ENCODE measurements at places on chromosomes 16 and 17. TPM values are rescaled to one million over a fixed set of nuclear protein-coding genes. Genes with fewer than 3 reads are reported as not detected.
A peak's percentile ranks its signal among the peaks of the same experiment; 100 is the strongest.

DNA sequence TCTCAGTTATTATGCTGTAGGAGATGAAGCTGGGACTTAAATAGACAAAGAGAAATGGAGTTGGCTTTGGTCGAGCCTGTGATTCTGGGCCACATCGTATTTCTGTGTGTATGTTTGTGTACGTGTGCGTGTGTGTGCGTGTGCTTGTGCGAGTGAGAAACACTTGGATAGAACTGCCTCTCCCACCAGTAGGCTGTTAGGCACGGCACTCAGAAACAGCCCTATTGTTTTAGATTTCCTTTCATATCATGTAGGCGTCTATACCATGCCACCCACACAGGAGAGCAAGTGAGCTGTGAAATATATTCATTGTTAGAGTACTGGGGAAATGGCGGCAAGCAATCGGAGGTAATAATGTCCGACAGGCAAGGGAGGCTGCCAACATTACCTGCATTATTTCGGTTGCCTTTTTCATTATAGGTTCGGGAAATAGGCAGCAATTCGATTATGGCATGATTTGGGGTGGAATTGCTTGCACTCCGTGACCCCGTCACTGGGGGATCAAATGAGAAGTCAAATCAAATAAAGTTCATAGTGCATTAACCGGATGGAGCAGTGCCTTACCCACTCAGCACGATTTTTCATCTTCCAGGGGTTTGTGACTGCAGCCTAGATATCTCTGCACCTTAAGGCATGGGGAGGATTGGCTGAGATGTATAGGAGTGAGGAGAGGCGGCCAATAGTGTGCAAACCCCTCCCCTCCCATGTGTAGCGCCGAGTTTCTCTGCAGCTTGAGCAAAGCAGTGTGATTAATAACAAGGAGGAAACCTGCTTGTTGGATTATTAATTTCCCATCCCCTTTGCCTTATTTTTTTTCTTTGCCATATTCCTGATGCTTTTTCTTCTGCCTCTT, 89.6 kb downstream of the RBFOX1 start:
- no peak for DNase-seq
- H3K27me3 ChIP-seq, result no peaks in the 10 kb centered on the region
- H3K4me1 ChIP-seq, result peaks cover 66% of the 10 kb centered on the region
- H3K27ac ChIP-seq, result no peak overlapping the region

- DNase-seq, result no peak
- peaks cover 3% of the 10 kb centered on the region for H3K27me3 ChIP-seq
- no peaks in the 10 kb centered on the region for H3K36me3 ChIP-seq
- H3K4me1 ChIP-seq, result no peaks in the 10 kb centered on the region
- no peak overlapping the region for H3K27ac ChIP-seq
- H3K4me3 ChIP-seq, result no peak overlapping the region
These were observed 29.5 kb downstream of the TNFRSF13B start for GRCh38 chr17:16942141-16943031.

- no peak overlapping the region for H3K4me3 ChIP-seq
- no peak for DNase-seq
- no peak overlapping the region for H3K27ac ChIP-seq
- peaks cover 25% of the 10 kb centered on the region for H3K4me1 ChIP-seq
- no peaks in the 10 kb centered on the region for H3K36me3 ChIP-seq
These were observed 158.1 kb downstream of the ZNF423 start for GRCh38 chr16:49697631-49698452.

GRCh38 chr17:27974045-27974436, 68.4 kb upstream of the NLK start:
- H3K36me3 ChIP-seq, result no peaks in the 10 kb centered on the region
- no peak overlapping the region for H3K27ac ChIP-seq
- H3K4me1 ChIP-seq, result no peaks in the 10 kb centered on the region
- no peaks in the 10 kb centered on the region for H3K27me3 ChIP-seq
- H3K4me3 ChIP-seq, result no peak overlapping the region

Gene ITGA2B
- not detected for total RNA-seq

GRCh38 chr17:19760746-19761145, 12.6 kb upstream of the ALDH3A1 start:
- no peaks in the 10 kb centered on the region for H3K27me3 ChIP-seq
- H3K4me3 ChIP-seq, result no peak overlapping the region
- DNase-seq, result no peak
- H3K27ac ChIP-seq, result no peak overlapping the region
- H3K4me1 ChIP-seq, result no peaks in the 10 kb centered on the region
- H3K36me3 ChIP-seq, result no peaks in the 10 kb centered on the region

GRCh38 chr17:72031219-72031884, 89.5 kb upstream of the SOX9 start:
- no peaks in the 10 kb centered on the region for H3K36me3 ChIP-seq
- no peaks in the 10 kb centered on the region for H3K4me1 ChIP-seq
- no peak overlapping the region for H3K4me3 ChIP-seq

Gene RPL26
- 2,826 TPM for total RNA-seq

DNA sequence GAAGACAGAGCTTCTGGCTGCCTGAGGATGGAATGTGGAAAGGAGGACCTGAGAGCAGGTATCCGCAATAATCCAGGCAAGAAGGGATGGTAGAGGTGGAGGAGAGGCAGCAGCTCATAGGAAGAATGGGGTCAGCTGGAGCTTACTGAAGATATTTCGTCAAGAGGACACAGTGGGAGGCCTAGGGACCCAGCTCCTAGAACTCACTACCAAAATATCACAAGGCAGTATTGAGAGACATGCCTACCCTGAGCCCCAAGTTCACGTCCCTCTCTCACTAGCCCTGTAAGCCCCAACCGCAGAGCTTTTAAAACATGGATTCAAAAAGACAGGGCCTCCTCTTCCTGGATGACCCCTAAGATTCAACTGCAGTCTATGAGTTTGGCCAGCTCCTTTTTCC, 14.2 kb upstream of the CCL8 start:
- no peaks in the 10 kb centered on the region for H3K36me3 ChIP-seq
- DNase-seq, result no peak
- H3K27ac ChIP-seq, result no peak overlapping the region
- peaks cover 13% of the 10 kb centered on the region for H3K4me1 ChIP-seq

- peak overlapping the region; percentile 39 for H3K27ac ChIP-seq
- DNase-seq, result no peak
- no peaks in the 10 kb centered on the region for H3K36me3 ChIP-seq
These were observed 34.9 kb downstream of the LITAF start for GRCh38 chr16:11551842-11552241.

Gene CEP295NL
- total RNA-seq, result not detected

DNA sequence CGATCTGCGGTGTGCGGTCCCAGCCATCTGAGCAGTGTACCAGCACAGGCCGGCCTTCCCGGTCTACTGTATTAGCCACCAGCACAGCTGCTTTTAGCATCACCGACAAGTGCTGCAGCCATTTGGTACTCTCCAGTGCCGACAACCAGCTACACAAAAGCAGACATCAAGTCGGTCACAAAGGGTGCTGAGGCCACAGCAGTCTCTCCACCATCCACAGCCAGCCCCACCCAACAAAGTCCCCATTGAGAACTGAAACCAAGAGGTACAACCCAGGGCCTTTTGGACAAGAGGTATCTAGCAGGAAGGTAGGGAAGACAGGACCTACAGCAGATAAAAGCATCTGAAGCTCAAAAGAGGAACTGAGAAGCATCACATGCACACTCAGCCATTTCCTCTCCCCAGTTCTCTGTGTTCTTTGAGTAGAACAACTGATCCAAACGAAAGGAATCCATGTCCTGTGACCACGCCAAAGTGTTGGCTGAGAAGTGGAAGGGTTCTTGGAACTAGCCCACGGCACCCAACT, 9.5 kb downstream of the MTMR4 start:
- H3K4me1 ChIP-seq, result no peaks in the 10 kb centered on the region
- no peak overlapping the region for H3K27ac ChIP-seq
- no peaks in the 10 kb centered on the region for H3K36me3 ChIP-seq

- peak overlapping the region; percentile 61 for H3K27ac ChIP-seq
- no peaks in the 10 kb centered on the region for H3K36me3 ChIP-seq
- DNase-seq, result peak; percentile 58
- H3K4me1 ChIP-seq, result peaks cover 40% of the 10 kb centered on the region
These were observed 22.7 kb downstream of the USP22 start for GRCh38 chr17:21019976-21020586.

Gene SLC5A11
- total RNA-seq, result not detected

Gene HOXB6
- 1.6 TPM for total RNA-seq

Gene NT5M
- 15.7 TPM for total RNA-seq

GRCh38 chr17:43548689-43549379, 2.7 kb upstream of the ETV4 start:
- H3K4me1 ChIP-seq, result peaks cover 28% of the 10 kb centered on the region
- no peaks in the 10 kb centered on the region for H3K36me3 ChIP-seq
- DNase-seq, result no peak
- H3K27ac ChIP-seq, result no peak overlapping the region

DNA sequence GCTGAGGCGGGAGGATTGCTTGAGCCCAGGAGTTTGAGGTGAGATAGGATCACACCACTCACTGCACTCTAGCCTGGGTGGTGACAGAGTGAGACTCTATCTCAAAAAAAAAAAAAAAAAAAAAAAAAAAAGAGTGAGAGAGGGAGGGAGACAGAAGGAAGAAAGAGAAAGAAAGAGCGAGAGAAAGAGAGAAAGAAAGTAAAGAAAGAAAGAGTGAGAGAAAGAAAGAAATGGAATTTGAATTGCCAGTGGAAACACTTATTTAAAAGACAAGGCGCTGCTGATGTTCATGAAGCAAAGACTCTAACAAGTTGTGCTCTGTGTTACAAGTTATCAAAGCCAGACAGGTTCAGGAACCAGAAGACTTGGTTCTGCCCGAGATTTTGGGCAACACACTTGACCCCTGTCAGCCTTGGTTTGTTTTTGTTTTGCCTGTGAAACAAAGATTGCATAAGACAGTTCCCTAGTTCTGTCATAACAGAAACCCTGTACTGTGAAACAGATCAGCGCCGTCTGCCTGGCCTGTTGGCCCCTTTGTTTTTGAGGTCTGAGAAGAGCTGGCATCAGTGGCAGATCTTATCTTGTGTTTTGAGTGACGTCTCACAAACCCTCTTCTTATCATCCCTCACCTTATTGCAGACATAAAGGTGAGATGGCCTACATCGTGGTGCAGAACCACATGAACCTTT, 55.4 kb upstream of the ENDOV start:
- DNase-seq, result no peak
- H3K4me3 ChIP-seq, result no peak overlapping the region
- H3K4me1 ChIP-seq, result no peaks in the 10 kb centered on the region
- no peaks in the 10 kb centered on the region for H3K36me3 ChIP-seq
- no peak overlapping the region for H3K27ac ChIP-seq

Gene GJD3
- total RNA-seq, result not detected

DNA sequence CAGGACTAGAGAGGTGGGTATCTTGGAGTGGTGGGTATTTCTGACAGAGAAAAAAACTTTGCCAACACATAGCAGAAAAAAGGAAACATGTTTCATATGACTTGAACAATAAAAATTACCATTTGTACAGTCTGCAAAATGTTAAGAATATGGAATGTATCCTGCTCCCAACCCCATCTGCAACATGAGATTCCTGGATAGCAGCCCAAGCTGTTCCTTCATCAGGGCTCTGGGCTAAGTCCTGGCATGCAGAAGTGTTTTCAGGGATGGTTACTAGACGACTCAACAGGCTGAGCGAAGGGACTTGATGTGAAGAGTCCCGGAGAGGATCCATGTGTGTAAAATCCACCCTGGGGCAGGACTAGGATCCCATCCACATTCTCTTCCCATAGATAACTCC, 121.0 kb upstream of the IRX3 start:
- H3K27me3 ChIP-seq, result no peaks in the 10 kb centered on the region
- peaks cover 6% of the 10 kb centered on the region for H3K4me1 ChIP-seq
- DNase-seq, result no peak

- DNase-seq, result no peak
- no peak overlapping the region for H3K27ac ChIP-seq
- H3K36me3 ChIP-seq, result no peaks in the 10 kb centered on the region
- peaks cover 15% of the 10 kb centered on the region for H3K4me1 ChIP-seq
These were observed 290.4 kb downstream of the FOXL1 start for GRCh38 chr16:86868786-86869185.

DNA sequence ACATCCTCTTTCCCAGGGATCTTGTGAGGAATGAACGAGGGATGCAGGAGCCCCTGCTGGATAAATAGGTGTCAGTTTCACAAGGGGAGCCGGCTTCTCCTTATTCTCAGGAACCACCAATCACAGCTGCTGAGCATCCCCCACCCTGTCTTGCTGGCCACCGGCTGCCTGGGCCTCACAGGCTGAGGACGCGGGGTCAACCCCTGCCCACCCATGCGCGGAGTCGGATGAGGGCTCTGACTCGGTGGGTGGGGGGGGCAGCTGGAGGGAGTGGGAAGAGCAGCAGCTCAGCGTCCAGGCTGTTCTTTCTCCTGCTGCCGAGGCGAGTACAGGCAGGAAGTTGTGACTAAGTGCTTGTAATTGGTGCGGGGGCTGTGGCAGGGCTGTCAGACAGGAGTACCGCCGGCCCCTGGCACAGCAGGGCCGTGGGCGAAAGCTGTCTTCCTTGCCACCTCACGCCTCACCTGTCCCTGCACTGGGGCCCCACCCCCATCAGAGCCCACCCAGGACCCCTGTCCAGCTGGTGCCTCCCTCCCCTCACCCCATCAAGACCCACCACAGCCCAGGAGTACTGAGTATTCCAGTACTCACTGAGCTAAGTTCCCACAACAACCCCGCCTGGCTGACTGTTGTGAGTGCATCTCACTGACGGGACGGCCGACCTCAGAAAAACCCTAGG, 11.0 kb upstream of the DPEP1 start:
- peaks cover 6% of the 10 kb centered on the region for H3K27me3 ChIP-seq
- H3K27ac ChIP-seq, result no peak overlapping the region
- DNase-seq, result no peak
- H3K4me1 ChIP-seq, result no peaks in the 10 kb centered on the region
- H3K4me3 ChIP-seq, result no peak overlapping the region

Gene TMEM208
- total RNA-seq, result 35.8 TPM

GRCh38 chr17:18933102-18934058, 18.6 kb upstream of the SLC5A10 start:
- H3K4me3 ChIP-seq, result no peak overlapping the region
- no peaks in the 10 kb centered on the region for H3K36me3 ChIP-seq
- no peaks in the 10 kb centered on the region for H3K4me1 ChIP-seq
- peaks cover 4% of the 10 kb centered on the region for H3K27me3 ChIP-seq

GRCh38 chr16:22670551-22671041, 143.4 kb upstream of the HS3ST2 start:
- H3K27me3 ChIP-seq, result peaks cover 3% of the 10 kb centered on the region
- DNase-seq, result peak; percentile 59
- no peak overlapping the region for H3K4me3 ChIP-seq
- H3K4me1 ChIP-seq, result peaks cover 4% of the 10 kb centered on the region
- H3K27ac ChIP-seq, result no peak overlapping the region

Gene CACNG1
- 185 TPM for total RNA-seq

GRCh38 chr16:15799851-15800495, 56.9 kb downstream of the MYH11 start:
- DNase-seq, result no peak
- no peaks in the 10 kb centered on the region for H3K4me1 ChIP-seq
- no peak overlapping the region for H3K4me3 ChIP-seq

- H3K36me3 ChIP-seq, result no peaks in the 10 kb centered on the region
- H3K4me3 ChIP-seq, result no peak overlapping the region
- no peaks in the 10 kb centered on the region for H3K4me1 ChIP-seq
- no peaks in the 10 kb centered on the region for H3K27me3 ChIP-seq
- no peak overlapping the region for H3K27ac ChIP-seq
These were observed 59.9 kb downstream of the WNT3 start for GRCh38 chr17:46758614-46759013.

All from gastrocnemius medialis (tissue), 4 donors.